Right hindlimb (tissue), 1 donor: ENCODE measurements at places on chromosomes 2 and 18.

GRCh38 chr2:220167956-220168355 lies 540.5 kb downstream of the SLC4A3 start:
- no peak for DNase-seq

DNA sequence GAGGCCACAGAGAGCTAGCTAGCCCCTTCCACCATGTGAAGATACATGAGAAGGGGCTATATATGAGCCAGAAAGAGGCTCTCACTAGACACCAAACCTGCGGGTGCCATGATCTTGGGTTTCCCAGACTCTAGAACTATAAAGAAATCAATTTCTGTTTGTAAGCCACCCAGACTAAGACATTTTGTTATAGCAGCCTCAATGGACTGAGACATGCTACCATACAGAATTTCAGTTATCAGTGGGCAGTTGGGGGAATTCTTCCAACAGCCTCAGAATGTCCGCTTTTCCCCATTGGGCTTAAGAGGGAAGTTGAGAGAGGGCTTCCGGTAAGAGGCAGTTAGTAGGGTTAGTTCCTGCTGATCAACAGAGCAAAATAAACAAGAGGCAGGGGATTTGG lies 39.2 kb downstream of the TNP1 start:
- DNase-seq: no peak

DNA sequence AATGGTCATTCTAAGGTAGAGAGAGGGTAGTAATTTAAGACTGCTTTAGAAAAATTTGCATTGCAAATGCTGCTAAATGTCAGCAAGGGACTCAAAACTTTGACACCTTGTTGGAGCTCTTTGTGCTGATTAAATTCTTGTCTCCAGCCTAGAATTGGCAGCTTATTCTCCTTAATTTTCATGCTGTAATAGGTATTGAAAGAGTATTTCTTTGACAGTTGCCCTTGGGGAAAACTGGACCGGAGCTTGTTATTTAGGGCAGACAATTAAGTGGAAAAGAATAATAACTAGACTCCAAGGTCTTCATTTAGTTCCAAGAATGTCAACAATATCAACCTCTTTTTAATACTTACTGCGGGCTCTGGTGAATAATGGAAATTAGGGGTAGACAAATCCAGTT lies 264.0 kb downstream of the TPGS2 start:
- DNase-seq: no peak

DNA sequence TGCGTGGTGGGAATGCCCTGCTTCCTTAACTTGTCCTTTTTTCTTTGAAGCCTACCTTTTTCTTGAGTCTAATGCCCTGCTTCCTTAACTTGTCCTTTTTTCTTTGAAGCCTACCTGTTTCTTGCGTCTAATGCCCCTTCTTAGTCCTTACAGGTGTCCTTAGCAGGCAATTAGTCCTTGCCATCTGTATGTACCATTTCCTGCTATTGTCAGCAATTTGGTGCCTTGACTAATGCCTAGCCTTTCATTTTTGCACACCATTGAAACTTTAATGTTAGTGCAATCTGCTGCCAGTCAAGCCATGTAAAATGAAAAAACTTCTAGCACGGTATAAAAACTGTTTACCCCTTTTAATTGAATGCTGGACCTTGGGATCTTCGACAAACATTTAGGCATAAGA lies 4.3 kb downstream of the KDM3A start:
- no peak for DNase-seq

DNA sequence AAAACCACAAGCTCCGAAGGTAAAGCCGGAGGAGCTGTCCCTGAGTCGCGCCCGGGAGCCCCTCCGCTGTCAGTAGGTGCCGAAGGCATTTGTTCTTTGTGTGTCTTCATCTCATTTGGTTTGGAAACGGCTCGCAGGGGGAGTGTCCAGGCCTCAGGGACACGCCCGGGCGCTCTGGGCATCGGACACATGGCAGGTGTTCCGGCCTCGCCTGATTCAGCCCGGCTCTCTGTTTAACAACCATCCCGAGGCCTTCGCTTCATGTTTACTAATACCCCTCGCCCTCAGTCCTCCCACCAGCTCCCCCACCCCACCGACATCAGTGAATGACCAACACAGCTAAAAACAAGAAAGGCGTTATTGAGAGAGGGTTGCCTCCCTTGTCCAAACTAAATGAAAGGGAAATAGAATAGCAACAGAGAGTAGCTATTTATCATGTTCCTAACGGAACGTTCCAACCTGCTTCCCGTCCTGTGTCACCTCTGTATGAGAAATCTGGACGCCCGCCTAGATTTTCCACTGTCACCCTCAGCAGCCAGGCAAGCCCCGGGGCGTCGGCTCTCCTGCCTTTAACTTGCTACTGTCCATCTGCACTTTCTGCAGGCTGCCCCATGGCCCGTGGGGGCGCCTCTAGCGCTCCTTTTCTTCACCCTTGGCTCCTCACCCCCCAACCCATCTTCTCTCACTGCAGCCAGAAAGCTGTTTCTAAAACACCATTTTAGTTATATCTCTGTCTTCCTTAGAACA lies 73.9 kb downstream of the MYCN start:
- no peak for DNase-seq

DNA sequence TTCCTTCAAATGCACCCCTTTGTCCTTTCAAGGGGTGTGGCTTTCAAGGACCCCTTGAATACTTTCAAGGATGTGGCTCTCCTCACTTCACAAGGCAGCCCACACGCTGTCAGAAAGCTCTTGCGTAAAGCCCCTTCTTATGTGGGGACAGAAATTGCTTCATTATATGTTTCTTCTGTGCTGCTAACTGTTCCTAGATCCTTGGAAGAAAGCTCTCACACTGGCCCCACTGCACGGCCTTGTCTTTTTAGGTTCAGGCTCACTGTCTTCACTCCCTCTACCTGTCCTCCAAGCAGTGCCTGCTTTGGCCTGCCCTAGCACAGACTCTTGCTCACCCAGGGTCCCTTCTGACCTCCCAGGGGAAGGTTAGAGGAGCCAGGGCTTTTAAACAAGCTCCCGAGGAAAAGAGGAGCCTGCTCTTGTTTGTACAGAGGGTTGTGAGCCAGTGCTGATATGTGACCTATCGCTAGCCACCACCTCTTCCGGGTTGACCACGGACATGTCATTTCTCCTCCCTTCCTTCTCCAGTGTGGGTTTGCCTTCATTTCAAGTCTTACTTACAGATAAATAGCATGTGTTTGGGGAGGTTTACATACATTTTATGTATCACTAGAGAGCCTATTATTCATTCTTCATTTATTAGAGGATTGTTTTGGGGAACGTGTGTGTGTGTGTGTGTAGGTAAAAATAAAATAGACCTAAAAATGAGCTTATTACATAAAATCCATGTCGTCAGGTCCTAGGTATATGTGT lies 94.7 kb downstream of the RTN4 start:
- DNase-seq: no peak

DNA sequence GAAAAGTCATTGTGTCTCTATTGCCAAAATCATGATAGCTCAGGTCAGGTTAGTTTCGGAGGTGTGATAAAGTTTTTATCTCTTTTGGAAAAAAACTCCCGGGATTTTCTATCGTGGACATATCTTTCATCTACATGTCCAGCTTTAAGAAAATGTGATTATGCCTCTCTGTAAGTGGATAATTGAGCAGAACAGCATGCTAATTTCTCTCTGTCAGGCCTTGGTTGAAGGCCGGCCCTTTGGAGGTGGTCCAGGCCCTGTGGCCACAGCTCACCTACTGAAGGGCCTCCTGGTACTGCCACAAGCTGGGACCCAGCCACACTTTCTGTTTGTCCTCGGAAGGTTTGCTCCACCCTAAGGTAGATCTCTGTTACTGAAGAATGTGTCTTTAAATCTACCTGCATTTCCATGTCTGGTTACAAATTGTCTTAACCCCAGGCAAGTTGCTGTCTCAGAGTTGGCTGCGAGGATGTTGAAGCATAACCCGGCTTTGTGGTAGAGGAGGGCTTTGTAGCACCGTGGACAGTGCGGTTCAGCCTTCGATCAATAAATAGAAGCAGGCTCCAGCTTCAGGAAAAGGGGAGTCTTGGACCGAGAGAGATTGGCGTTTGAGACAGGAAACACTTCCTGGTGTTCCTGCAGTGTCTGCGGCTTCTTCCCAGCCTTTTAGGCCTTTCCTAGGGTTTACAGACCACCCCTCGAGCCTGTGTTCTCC lies 25.5 kb downstream of the TCF7L1 start:
- DNase-seq: no peak

DNA sequence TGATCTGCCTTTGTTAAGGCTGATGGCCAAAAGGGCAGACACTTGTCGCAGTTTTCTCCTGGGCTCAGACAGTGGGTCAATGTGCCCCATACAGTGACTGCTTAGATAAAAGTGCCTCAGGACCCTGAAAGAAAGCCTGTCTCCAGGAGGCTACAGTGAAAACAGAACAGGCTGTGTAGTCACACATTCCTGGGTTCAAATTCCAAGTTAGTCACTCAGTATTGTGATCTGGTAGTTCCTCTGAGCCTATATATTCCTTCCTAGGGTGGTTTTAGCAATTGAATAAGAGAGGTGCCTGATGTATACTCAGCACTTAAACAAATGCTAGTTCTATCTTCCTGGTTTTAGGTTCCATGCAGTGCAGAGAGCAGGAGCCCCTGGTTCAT lies 54.4 kb downstream of the RPL37A start:
- DNase-seq: no peak

GRCh38 chr18:420661-421246 lies 79.7 kb downstream of the COLEC12 start:
- no peak for DNase-seq

GRCh38 chr2:67564076-67564475 lies 166.9 kb downstream of the ETAA1 start:
- no peak for DNase-seq

DNA sequence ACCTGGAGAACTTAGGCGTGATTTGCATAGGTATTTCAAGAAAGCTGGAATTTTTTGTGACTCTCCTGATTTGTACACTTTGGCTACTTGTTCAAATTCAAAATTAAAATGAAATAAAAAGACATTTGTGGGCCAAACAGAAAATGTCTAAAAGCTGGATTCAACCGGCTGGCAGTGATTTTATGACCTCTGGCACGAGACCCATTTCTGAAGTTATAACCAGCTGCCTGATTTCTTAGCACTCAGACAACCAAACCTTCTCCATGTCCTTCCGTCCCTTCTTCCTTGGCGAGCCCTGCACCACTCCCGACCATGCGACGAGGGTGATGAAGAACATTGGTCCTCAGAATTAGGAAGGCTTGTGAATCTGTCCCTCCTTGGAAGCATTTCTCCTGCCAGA lies 19.7 kb downstream of the PKDCC start:
- no peak for DNase-seq

- DNase-seq: no peak
These were observed 28.6 kb downstream of the ITGA6 start for GRCh38 chr2:172456002-172456401.

- DNase-seq: no peak
These were observed 419.7 kb upstream of the MEX3C start for GRCh38 chr18:51617167-51617566.

- DNase-seq: no peak
These were observed 115.5 kb upstream of the SP3 start for GRCh38 chr2:174080672-174081121.

DNA sequence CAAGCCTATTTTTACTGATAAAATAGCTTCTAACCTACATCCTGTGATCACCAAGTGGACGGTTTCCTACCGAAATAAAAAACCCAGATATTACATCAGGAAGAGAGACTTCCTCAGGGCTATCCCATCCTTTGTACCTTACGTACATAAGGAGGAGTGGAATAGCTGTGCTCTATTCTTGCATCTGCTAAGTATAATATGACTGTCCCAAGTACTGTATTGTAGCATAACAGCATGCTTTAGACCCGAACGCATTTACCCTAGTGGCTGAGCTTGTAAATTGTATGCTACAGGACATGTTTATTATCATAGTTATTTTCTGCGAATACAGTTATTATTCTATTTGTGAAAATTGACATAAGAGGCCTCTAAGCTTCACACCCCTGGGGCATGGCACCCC lies 302.4 kb downstream of the CLIP4 start:
- DNase-seq: no peak

DNA sequence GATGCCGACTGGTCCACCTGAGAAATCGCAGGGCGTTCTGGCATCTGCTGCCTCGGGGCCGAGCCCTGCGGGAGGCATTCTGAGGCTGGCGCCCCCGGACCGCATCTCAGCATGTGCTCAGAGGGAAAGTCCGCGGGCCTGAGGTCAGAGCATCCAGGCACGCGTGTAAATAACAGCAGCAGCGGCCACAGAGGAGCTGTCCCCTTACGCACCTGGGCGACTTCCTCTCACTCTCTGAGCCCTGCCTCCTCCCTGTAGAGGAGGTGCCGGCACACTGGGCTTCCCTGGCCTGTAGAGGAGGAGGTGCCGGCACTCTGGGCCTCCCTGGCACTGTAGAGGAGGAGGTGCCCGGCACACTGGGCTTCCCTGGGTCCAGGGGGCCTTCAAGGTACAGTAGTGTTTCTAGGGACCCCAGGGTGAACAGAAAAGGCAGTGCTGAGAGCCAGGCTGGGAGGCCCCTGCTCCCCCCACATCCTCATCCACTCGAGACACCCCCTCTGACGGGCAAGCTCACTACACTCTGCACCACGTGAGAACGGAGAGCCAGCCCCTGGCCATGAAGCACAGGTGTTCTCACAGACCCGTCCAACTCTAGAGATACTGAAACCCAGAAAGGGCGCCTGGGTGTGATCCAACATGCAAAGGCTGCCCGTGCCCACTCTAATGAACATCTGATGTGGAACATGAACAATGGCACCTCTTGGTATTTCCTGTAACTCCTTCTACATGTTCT lies 263.5 kb downstream of the HDAC4 start:
- DNase-seq: no peak

- DNase-seq: no peak
These were observed 26.7 kb downstream of the ITGA4 start for GRCh38 chr2:181483876-181484275.

DNA sequence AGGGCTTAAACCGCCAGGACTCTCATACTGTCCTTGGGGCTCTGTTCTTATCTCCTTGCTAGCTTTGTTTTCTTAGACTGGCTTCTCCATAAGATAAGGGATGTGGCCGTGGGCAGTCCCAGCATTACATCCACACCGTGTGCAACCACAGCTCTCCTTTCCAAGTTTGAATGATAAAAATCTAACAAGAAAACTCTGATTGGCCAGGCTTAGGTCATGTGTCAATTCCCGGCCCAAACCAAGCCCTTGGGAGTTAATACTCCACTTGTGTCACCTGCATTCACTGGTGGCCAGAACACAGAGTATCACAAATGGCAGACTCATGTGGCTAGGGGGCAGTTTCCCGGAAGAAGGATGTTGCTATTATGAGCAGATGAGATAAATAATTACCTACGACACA lies 43.2 kb upstream of the KDM3A start:
- DNase-seq: no peak

GRCh38 chr2:133658020-133658903 lies 90.0 kb upstream of the NCKAP5 start:
- DNase-seq: no peak

- DNase-seq: no peak
These were observed 124.7 kb upstream of the CTAGE1 start for GRCh38 chr18:22542406-22542835.
